ENCODE measurements at places on chromosomes 5 and 9.

- no peak for DNase-seq
Measured at GRCh38 chr9:88272986-88273385, 115.3 kb upstream of the SPIN1 start.

DNA sequence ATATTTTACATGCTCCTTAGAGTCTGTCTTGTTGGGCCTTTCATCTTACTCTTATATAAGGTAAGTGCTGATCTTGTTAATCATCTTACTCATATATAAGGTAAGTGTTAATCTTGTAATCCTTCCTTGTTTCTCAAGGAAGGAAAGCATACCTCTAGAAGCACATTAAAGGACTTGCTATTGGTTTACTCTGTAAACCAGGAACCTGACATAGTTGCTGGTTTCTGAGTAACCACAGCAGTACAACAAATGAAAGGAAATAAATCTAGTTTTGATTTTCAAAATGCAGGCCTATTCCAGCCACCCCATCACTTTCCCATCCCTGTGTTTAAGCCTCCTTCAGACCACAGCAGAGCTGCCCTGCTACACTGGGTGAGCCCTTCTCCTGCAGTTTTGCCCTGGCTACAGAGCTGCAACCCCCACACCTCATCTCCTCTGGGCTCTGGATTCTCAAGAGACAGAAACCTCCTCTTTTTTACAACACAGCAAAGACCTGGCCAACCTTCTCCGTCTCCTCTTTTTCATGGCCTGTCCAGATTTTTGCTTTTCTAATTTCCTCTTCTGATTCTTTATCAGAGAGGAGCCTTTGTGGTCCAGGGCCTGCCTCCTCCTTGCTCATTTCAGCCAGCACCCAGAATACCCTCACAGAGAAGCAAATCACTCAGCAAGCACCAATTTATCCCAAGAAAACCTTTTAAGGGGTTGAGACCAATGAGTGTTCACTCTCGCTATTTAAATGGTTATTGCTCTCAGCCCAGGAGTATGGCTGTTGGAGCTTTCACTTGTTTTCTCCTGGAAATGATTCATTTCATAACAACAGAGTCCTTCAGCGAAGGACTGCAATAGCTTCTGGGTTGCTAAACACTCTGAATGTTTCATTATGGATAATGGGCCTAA is 103.2 kb downstream of the FSTL4 start:
- no peak for DNase-seq

- no peak for DNase-seq
Measured at GRCh38 chr5:32339878-32340277, 27.1 kb upstream of the MTMR12 start.

- DNase-seq = no peak
Measured at GRCh38 chr5:89351222-89351621, 468.2 kb upstream of the MEF2C start.
